ENCODE measurements at places on chromosomes 12 and 14.
A peak's percentile ranks its signal among the peaks of the same experiment; 100 is the strongest.

DNA sequence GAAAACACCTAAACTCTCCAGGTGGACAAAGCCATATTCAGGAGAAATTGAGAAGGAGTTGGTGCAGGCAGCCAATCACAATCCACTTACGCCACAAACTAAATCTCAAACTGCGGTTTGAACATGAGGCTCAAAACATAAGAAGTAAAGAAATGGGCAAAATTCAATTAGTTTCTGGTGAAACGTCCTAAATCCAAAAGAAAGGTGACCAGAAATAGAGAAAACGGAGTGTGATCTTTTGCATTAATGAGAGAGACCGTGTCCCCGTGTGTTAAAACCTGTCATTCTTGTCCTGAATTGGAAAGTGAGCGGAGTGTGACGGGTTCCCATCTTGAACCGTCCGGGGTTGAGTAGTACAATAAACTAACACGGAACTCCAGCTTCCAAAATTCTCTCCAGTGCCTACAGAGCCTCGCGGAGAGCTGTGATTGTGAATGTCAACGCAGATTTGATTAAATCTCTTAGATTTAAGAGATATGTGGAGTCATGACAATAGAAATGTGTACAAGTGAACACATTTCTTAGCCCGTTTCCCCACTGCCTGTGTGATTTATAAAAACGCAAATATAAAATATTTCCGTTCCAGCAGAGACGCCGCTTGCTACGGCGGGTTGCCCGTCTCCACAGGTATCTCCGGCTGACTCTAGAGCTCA, 595 bp upstream of the METAP2 start:
- peak; percentile 40 for DNase-seq

DNA sequence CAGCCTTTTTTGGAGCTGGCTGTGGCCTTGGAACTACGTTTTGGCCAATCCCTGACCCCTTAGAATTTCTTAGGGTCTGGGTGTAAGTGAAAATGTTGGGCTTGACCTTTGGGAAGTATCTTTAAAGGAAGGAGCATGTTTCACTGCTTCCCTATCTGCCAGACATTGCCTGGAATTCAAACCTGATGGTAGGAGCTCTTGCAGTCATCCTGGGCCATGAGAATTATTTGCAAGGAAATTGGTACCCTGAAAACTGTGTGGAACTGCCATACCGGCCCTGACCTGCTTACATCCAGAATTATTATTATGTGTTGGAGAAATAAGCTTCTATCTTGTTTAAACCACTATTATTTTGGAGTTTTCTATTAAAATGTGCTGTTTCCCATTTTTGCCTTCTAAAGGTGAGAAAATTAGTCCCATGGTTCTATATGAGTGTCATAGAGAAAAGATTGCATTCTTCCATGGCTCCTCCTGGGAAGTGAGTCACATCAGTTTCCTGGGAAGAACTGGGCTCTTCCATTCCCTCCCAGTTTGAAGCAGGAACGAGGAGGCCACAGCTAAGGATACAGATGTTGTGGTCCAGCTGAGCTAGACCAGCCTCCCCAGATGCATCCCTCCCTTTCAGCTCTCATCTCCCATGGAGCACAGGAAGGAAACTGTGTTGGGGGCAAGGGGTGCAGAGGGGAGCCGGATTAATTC, 9.5 kb upstream of the PGF start:
- peak; percentile 61 for DNase-seq

- DNase-seq = peak; percentile 27
These were observed 26.8 kb downstream of the IFT43 start for GRCh38 chr14:76012354-76012753.

GRCh38 chr12:106714926-106715325, 59.6 kb upstream of the RIC8B start:
- no peak for DNase-seq

DNA sequence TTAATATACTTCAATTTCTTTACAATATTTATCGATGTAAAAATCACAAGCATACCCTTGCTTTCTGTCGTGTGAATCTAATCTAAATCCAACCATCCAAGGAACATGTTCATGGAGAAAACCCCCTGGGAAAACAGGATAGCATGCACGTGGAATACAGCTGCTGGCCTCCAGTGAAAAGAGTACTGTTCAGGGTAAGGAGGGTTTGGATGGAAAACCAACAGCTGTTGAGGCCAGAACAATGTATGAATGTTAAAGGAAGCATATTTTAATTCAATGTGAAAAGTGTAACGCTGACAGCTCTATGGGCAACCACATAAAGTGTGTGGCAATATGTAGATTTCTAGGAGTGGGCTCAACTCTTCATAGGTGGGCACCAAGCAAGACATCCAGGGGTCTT, 344.0 kb downstream of the TMEM132D start:
- DNase-seq = no peak

DNA sequence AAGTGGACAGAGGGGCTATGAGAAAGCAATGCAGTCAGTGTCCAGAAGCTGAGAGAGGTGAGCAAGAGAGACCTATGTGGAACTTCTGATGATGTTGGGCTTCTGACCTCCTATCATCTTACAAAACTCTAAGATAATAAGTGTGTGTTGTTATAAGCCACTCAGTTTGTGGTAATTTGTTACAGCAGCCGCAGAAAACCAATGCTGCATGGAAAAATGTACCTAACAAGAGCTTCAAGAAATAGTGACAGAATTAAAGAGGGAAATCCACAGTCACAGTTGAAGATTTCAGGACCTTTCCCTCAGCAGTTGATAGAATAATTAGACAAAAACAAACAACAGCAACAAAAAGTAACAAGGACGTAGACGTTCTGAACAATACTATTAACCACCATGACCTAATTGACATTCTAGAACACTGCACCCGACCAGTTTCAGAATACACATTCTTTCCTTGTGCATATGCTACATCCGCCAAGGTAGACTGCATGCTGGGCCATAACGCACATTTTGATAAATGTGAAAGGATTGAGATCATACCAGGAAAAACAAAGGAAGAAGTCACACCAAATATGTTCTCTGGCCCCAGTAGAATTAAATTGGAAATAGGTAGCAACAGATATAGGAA, 1.8 kb upstream of the EVL start:
- DNase-seq = no peak

DNA sequence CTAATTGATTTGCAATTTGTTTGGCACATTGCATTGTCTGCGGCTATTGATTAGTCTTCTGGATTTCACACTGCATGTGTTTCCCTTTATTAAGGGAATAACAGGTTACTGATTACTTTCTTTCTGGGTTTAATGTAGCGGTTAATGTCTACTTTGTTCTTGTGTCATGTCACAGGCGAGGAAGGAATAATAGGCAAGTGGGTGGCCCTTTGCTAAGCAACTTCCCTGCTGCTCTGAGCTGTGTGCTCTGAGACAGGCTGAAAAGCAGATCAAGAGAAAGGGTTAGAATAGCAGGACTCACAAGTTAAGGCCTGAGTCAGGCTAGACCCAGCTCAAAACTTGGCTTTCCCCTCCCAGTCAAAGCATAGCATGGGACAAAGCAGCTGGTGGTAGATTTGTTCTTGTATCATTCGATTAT, 77.2 kb downstream of the NKX2-1 start:
- DNase-seq = no peak

DNA sequence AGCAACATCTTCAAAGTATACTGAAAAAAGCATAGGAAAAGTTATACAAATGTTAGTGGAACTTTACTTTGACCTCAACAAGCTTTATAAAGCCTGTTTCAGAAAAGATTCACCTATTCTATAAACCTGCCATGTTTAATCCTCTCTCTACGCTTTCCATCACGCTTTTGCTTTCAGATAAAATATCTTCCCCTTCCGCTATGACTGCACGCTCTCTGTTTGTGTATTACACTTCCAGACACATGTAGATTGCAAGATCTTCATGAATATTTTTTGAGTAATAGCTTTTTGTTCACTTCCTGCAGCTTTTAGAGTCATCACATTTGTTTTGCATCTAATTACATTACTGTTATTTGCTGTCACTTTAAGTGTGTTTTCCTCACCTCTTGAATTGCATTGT, 271.4 kb downstream of the RASSF9 start:
- no peak for DNase-seq

DNA sequence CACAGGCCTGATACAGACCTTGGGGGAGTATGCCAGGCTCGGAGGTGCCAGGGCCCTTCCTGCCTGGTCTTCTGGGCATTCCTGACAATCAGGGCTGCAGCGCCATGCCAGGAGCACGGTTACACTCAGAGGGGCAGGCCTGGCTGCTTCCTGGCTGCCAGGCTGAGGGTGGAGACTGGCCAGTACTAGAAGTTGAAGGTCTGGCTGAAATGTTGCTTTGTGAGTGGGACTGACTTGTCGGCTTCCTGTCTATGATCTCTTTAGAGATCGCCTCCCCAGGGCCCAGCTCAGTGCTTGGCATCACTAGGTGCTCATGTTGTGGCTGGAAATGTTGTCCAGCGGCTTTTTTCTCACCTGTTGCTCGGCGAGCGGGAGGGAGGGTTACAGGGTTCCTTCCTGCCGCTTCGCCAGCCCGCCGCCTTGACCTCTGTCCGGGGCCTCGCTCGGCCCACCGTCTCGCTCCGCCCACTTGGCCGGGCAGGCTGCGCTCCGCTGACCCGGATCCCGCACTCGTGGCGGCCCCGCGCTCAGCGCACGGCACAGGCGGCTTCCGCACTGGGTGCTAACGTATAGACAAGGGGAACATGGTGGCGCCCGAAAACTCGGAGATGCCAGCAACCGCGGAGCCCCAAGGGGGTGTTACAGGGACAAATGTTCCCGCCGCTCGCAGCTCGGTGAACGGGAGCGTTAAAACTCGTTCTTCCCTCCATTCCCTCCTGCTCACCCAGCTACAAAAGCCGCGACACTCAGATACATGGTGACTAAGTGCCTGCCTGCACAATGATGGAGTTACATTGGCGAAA, 32.6 kb downstream of the PAPLN start:
- DNase-seq = no peak

GRCh38 chr12:18345021-18345735, 83.9 kb downstream of the PIK3C2G start:
- DNase-seq = no peak

GRCh38 chr14:24978862-24979724, 70.9 kb downstream of the STXBP6 start:
- DNase-seq = no peak

- DNase-seq = no peak
These were observed 40.2 kb downstream of the STAB2 start for GRCh38 chr12:103627189-103627855.

GRCh38 chr14:57960946-57961785, 95.3 kb upstream of the SLC35F4 start:
- DNase-seq = no peak

DNA sequence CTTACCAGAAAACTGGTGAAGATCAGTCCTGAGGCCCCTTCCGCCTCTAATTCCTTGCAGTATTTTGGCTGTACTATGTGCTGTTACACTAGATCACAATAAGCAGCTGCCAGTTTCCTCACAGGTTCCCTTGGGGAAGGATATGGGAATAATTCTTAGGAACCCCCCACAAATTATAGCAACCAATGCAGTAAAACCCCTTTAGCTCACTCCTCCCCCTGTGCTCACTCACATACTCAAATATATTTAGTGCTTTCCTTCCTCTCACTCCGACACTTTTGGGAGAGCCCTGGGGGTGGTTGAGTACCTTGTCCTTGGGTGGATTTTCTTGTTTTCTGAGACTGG, 162.7 kb downstream of the ETV6 start:
- no peak for DNase-seq

GRCh38 chr14:29102266-29102665, 335.7 kb downstream of the FOXG1 start:
- no peak for DNase-seq

- DNase-seq = no peak
These were observed 138.3 kb downstream of the PLXNC1 start for GRCh38 chr12:94286583-94287244.

- DNase-seq = peak; percentile 30
These were observed at the start of gene ESR2 for GRCh38 chr14:64293976-64294671. ESR2 (minus strand) TSS chr14:64294371; CDS start chr14:64282985, 11,386 bp downstream.

DNA sequence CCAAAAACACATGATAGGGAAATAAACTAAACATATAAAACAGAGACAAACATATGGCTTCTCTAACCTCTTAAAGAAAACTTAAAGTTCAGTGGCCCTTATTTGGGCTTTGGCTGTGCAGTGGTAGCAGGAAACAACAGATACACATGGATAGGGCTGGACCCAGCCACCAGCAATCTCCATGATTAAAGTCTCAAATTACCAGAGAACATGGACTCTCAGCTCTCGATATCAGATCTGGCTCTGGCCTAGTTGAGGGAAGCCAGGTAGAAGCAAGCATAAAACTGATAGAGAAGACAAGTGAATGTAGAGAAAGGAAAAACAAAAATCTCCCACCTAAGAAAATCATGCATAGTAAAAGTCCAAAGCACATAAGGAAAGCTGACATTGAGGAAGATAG, 164.8 kb downstream of the ITPR2 start:
- DNase-seq = no peak

- no peak for DNase-seq
These were observed 554 bp upstream of the ATF7 start for GRCh38 chr12:53626702-53627169.

DNA sequence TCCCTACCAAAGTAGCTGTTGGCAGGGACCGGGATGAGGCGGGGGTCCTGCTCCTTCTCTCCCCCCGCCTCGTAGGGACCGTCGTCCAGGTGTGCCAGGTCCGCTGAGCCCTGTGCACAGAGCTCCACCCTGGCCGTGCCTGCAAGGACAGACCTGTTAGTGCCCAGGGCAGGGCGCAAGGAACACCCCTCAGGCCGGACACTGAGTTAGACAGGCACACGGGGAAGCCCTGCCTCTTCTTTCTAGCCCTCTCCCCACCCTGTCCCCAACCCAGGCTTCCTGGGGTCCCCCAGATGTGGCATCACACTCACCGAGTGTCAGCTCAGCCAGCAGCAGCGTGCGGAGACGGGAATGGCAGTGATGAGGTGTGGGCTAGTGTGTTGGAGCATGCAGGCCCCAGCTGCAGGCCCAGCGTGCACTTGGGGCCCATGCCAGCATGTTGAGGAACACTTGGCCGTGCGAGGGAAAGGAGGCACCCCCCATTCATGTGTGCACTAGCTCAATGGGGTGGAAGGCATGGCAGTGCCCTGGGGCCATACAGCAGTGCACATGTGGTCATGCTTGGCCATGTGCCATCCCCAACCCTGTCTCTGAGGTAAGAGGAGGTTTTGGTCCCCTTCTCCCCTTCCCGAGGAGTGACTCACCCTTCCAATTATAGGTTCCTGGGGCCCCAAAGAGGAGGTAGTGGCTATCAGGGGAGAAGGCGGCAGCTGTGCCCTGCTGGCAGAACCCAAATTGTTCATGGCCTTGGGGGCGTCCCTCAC, 7.3 kb downstream of the ITGA7 start:
- no peak for DNase-seq

GRCh38 chr14:63632932-63633514, 8.6 kb downstream of the WDR89 start:
- peak; percentile 28 for DNase-seq

DNA sequence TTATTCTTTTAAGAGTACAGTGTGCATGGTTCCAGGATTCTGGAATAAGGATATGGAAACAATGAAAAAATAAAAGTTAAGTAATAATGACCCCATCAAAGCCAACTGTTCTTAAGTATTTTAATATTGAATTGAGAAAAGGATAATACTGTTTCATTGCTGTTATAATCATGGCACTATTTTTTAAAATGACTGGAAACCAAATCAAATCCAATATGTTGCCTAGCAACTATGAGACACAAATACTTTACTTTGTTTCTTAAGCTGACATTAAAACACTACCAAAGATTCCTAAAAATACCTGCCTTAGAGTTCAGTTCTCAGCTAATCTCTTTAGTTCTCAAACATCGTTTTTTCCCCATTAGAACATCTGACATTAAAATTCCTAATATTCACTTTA, 66.4 kb upstream of the OTOGL start:
- DNase-seq = peak; percentile 23
